ENCODE measurements at places on chromosomes 2 and 18.

DNA sequence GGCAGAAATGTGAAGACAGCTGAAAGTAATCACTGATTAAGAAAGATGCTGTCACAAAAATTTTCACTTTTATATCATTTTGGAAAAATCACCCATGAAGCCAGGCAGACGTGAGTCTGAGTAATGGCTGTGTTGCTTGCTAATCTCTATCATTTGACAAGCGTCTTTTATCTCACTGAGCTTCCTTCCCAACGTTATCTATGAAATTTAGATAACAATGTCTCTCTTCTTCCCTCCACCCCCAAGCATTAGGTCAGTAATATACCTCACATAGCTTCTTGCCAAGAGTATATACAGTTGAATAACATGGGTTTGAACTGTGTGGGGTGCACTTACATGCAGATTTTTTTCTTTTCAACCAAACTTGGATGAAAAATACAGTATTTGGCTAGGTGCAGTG, 388.6 kb upstream of the NRXN1 start:
- DNase-seq, result no peak

DNA sequence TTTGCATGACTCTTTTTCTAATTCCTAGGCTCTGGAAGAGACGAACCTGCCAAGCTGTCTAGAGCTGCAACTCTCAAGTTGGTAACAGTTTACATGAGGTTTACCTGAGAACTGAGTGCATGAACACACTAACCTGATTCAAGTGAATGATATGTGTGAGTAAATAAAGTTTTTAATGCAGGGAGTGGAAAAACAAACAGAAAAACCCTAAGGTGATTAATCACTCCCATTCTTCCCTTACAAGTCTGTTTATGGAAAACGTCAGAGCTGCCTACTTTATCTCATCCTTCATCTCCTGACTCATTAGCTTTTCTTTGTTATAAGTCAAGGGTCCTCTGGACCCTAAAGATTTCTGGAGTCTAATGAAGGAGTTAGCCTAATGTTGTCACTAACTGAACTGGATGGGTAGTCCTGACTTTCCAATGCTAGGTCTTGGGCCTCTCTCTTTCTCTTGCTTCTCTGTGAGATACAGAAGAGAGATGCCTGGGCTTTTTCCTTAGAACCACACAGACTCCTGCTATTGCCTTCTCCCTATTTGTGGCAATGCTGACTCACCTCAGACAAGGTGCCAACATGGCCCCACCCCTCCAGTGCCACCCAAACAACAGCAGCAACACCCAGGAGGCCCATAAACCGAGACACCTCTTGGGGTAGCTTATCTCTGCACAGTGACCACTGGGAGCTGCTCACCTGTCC, 952.4 kb downstream of the EPHA4 start:
- DNase-seq, result peak; percentile 69

DNA sequence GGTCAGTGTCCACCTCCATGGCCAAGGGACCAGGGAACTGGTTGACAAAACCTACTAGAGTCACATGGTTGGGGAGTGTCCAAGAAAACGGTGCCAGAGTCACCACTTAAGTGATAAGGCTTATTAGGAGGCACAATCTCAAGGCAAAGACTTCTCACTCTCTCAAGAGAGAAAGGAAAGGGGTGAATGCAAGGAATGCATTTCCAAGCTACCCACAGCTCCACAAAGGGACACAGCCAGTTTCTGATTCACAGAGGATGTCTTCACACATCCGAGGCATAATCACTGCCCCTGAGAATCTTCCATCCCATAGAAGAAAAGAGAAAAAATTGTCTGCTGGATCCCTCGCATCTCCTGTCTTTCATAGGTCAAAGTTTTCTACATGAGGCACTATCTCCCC, 269.3 kb downstream of the TNS1 start:
- no peak for DNase-seq

- DNase-seq, result no peak
These were observed 13.4 kb downstream of the ARHGEF4 start for GRCh38 chr2:130849896-130850787.

DNA sequence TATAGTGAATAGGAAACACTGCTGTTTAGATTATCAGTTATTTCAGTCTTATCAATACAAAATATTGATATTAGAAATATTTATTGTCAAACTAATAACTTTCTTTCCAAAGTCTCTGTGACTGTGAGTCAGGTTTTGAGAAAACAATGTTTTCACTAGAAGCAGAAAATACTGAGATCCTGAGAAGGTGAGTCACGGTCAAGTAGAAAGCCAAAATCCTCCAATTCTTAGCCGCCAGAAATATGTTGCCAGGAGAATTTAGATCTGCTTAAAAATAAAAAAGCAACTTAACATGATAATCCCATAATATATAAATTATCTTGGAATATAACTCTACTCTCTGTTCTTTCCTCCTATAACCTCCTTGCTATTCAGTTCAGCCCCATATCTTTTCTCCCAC, 181.9 kb upstream of the NRXN1 start:
- no peak for DNase-seq

GRCh38 chr18:43563780-43564179, 286.5 kb upstream of the SYT4 start:
- peak; percentile 21 for DNase-seq

DNA sequence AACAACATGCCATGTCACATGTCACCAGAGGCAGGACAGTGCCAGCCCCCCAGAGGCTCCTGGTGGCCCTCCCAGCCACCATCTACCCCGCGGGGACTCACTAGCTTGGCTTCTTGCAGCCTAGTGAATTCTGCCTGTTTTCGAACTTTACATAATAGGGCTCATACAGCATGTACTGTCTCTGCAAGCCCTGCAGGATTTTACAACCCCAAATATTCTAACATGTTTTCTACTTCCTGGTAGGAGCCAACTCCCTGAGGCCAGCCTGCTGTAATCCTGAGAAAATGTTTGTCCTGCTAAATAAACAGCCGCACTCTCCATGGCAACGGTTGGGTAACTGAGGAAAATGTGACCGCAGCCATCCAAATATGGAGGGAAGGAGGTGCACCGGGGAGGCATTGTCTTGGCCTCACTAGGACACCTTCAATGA, 2.7 kb downstream of the PER2 start:
- peak; percentile 93 for DNase-seq

- no peak for DNase-seq
These were observed 34.1 kb downstream of the SS18 start for GRCh38 chr18:26056291-26056690.

DNA sequence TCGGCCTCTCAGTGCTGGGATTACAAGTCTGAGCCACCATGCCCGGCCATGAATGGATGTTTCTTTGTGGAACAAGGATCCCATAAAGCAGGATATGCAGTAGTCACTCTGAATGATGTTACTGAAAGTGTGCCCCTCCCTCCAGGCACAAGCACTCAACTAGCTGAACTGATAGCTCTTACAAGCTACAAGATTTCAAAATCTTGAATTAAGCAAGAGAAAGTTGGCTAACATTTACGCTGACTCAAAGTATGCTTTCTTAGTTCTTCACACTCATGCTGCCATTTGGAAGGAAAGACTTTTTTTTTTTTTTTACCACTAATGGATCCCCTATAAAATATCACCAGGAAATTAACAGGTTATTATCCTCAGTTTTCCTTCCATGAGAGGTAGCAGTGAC, 549.0 kb upstream of the PKDCC start:
- no peak for DNase-seq

- no peak for DNase-seq
These were observed 25.2 kb downstream of the IFIH1 start for GRCh38 chr2:162293122-162293786.

- DNase-seq, result no peak
These were observed 128.2 kb downstream of the GALR1 start for GRCh38 chr18:77377813-77378212.

DNA sequence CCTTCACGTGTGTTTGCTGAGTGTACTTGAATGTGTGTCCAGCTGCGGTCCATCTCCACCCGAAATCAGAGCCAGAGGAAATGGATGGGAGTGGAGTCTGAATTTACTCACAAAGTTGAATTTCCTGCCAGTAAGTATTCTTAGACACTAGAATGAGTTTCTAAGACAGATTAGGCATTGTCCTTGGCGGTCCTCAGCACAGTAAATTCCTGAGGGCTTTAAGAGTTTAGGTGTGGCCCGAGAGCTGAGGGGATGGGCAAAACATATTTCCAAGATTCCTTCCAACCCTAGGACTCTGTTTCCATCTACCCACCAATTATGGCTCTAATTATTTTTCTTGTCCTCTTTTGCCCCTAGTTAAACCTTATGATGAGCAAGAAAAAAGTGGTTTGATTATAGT, 90.3 kb upstream of the PHLPP1 start:
- no peak for DNase-seq

DNA sequence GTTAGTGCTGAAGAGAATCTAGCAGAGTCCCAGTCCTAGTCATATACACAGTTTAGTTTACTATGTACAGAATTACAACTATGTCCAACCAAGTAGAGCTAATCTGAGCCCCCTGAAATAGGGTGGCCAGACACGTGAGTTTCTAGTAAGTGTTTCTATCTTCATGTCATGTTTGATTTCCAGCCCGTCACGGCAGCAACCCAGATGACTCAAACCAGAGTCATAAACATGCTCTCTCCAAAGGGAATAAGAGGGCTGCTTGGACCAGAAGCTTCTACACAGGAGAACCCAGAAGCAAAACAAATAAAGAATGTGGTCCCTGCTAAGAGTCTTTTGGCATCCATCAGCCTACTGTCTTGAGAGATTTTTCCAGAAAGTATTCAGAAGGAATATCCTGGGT, 64.9 kb upstream of the WIPF1 start:
- DNase-seq, result no peak

GRCh38 chr2:18799397-18799796, 210.0 kb upstream of the NT5C1B start:
- DNase-seq, result no peak

DNA sequence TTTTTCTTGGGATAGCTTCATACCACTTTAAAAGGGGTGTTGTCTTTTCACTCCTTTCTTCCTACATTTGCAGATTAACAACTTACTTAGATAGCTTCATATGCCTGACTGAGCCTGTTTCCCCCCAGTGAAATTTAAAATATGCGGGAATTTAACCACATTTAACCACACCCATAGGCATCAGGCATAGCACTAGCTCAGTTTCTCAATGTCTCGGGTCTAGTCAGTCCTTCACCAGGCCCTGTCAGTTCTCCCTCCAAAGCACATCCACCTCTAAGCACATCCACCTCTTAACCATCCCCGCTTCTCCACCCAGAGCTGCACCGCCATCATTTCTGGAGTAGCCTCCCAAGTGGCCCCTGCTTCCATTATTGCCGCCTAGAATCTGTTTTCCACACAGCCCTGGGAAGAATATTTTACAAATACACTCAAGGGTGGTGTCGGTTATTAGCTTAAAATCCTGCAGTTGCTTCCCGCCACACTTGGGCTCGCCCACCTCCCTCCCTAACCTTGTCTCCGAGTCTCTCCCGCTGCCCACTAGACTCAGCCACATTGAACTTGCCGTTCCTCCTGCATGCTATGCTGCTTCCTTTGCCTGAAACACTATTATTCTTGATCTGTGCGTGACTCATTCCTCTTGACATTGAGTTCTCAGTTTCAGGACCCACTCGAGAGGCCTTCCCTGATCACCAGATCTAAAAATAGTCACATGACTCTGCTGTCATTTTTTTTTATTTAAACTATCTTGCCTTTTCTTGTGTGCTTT, 68.3 kb downstream of the SPTBN1 start:
- DNase-seq, result peak; percentile 18

GRCh38 chr2:113996671-113997594, 107.0 kb downstream of the ACTR3 start:
- no peak for DNase-seq

- DNase-seq, result no peak
These were observed 64.0 kb downstream of the RTN4 start for GRCh38 chr2:54986264-54986663.

GRCh38 chr2:55601849-55602248, 15.6 kb downstream of the PPP4R3B start:
- DNase-seq, result no peak

GRCh38 chr2:225488743-225489142, 89.2 kb downstream of the NYAP2 start:
- no peak for DNase-seq

DNA sequence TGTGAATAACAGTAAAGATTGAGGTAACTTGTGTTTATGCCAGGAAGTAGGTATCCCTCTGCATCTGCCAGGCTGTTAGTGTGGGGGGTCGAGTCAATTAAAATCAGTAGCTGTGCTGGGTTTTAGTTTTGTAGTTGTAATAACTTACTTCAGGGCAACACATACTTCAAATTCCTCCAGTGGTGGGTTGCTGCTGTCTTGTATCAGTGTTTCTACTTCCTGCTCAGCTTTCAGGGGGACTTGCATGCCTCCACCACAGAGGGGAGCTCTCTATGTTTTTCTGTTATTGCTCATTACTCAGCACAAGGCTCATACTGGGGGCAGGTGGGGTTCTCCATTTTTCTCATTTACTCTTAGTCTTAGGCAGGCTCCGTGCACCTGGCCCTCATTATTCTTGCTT, 136.8 kb downstream of the CAPN13 start:
- no peak for DNase-seq

DNA sequence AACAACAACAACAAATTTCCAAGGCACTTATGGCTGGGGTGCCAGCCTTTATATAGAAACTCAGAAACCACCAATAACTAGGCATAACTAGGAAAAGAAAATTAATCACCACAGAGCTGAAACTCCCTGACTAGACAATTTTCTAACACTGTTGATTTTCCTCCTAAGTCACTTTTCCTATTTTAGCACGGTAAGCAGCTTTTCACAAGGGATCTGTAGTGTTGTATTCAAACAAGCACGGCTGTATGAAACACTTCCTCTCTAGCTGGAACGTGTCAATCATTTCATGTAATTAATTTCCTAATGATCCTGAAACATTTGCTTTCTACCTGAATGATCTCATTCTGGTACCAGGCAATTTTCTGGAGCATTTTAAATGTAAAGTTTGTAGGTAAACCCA, 645.0 kb downstream of the IRS1 start:
- DNase-seq, result no peak

DNA sequence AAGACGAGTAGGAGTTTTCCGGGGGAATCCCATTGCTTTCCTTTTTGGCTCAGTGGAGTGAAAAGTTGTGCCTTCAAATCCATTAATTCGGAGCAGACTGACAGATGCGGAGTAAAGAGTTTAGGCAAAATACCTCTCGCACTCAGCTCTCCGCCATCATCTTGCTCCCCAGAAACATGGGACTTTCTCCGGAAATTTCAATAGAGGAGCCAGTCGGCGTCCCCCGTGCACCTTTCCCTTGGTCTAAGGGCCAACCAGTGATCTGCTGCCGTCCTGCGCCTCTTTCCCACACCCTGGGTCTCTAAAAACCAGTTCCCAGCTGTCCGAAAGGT, 318 bp downstream of the TYW5 start:
- DNase-seq, result no peak

GRCh38 chr18:63186520-63187222, 132.9 kb downstream of the BCL2 start:
- no peak for DNase-seq

GRCh38 chr2:24970483-24971285, 1.1 kb downstream of the DNAJC27 start:
- DNase-seq, result no peak

DNA sequence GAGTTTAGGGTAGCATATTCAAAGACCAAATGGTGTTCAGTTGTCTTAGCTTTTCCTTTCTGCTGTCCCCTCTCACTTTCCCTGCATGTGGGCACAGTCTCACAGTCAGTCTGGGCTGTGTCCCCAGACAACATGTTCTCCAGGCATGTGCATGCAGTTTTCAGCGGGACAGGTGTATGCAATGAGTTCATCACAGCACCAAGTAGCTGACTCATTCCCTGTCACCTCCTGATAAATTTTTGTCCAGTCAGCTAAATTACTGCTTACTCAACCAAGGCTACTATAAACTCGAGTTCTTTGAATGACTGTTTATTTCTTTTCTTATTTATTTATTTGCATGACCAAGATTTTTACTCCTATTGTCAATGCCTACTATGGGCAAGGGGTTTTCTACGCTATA, 148.8 kb upstream of the CDH19 start:
- no peak for DNase-seq
